Vagina (tissue), 2 donors: ENCODE measurements at places on chromosomes 6 and 20.

DNA sequence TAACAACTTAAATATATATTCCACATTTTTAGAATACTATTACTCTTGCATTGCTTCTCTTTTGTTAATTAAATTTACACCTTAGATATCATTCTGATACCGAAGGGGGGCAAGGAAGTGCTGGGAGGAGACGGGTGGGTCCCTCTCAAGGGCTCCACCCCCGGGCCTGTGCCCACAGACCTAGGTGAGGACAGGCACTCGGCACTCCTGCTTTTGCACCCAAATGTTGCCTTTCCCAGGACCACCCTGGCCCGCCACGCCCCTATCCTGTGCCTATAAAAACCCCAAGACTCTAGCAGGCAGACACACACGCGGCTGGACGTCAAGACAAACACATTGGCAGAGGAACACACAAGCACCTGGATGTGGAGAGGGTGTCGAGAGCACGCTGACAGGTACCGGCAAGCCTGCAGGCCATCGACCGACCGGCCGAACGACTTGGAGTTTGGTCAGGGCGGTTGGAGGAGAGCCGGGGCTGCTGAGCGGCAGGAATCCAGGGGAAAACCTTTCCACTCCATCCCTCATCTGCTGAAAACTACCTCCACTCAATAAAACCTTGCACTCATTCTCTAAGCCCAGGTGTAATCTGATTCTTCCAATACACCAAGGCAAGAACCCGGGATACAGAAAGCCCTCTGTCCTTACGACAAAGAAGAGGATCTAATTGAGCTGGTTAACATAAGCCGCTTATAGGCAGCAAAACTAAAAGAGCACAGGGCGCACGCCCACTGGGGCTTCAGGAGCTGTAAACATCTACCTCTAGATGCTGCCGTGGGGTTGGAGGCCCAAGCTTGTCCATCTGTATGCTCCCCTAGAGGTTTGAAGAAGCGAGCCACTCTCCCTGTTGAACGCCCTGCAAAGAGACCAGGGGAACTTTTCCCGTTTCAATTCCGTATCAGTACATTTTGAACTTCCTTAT, 197.4 kb upstream of the PRSS16 start:
- no peak for DNase-seq

DNA sequence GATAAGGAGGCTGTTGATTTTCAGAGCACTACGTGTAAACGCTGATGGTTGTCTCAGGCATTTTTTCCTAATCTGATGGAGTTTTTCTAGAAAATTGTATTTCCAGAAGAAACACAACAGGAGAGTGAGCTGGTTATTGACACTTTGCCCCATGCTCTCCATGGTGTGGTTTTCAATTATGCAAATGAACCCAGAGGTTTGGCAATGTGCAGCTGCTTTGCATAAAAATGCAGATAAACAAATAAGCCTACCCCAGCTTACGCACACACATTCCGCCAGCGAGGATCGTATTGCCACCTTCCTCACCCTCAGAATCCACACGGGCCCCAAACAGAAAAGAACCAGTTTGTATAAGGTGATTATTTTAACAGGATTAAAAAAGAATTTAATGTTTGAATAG, 45.1 kb upstream of the FRMD1 start:
- DNase-seq: peak; percentile 34

- no peak for DNase-seq
Observed at GRCh38 chr6:113818578-113818977, 38.6 kb upstream of the MARCKS start.

DNA sequence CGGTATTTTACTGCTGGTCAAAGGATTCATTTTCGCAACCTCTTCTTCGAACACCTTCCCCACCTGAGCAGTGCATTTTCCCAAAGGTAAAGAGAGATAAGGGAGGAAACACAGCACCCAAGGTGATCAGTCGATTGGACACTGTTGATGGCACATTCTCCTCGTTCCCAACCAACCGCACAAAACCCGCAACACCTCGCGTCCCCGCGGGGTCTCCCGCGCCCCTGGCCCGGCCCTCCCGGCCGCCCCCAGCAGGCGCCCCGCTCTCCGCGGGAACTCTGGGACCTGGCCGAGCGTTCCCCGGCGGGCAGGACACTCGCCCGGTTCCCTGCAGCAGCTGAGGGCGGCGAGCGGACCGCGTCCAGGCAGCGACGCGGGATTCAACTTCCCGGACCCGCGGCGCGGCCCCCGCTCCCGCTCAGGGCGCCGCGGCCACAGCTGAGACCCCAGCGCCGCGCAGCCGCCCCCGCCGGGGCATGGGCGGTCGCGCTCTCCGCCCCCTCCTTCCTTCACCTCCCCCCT, 506 bp downstream of the RGS17 start:
- no peak for DNase-seq

- no peak for DNase-seq
Observed at GRCh38 chr6:148803979-148804378, 57.1 kb downstream of the UST start.
